ENCODE measurements at places on chromosomes 2 and 18.
A peak's percentile ranks its signal among the peaks of the same experiment; 100 is the strongest.

- no peak for DNase-seq
These were observed 93.8 kb downstream of the ARL4C start for GRCh38 chr2:234403074-234403473.

DNA sequence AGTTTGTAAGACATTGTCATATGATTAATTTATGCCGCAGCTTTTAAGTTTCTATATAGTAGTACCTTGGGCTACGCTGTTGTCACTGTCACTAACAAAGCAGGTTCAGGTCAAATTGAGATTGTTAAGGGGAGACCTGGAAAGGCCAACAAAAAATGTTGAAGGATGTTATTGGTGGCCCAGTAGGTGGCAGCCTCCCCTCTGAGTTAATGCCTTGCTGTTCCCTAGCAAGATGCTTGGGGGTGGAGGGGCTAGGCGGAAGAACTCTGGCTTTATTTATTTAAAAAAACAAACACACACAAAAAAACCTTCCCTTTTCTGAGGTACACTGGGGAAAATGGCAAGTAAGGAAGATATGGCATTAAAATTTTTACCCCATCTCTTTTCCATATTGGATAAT, 128.3 kb upstream of the ATP5MC3 start:
- DNase-seq, result no peak

DNA sequence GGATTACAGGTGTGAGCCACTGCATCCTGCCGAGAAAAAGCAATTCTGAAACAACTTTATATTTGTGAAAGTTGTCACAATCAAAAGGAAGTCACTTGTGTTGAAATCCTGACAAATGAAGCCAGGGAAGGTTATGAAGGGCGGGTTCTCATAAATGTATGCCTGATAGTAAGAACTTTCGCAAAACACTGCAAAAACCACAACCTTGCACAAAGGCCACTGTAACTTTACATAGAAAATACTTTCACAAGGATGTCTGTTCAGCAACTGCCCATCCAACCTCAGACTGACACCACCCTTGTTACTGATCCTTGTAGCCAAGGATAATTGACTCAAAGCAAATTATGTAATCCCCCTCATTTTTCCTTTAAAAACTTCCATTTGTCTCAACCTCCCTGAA, 90.6 kb downstream of the SLC4A3 start:
- DNase-seq, result no peak

DNA sequence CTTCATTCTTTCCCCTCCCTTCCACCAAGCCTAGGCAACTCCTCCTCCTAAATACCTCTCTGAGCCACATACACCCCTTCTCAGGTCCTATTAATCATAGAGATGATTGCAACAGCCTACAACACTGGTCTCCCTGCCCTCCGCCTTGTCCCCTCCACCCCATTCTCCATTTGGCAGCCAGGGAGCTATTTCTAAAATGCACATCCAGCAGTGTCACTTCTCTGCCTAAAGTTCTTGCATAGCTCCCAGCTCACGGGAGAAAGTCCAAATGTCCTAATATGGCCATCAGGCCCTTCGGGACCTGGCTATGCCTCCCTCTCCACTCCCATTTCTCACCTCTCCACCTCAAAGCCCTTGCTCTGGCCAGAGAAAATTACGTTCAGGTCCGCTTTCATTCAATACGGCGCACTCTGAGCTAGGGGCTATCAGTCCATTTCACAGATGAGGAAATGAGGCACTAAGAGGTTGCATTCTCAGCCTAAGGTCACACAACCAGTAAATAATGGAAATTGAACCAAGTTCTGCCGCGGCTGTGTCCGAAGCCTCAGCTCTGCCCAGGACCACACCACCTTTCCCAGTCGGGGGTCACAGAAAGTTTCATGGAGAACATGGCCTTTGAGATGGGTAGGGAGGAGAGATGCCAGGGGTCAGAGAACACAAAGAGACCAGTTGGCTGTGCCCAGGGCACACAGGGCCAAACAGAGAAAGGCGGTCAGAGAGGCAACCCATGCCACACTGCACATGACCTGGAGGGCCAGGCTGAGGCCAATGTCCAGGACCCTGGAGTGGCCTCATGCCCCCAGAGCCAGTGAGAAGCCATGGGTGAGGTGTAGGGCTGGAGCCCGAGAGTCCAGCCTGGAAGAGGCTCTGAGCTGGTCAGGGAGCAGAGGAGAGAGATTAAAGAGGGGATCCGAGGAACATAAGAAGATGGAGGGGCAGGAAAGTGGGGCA, 72.8 kb downstream of the TNS1 start:
- DNase-seq, result no peak

DNA sequence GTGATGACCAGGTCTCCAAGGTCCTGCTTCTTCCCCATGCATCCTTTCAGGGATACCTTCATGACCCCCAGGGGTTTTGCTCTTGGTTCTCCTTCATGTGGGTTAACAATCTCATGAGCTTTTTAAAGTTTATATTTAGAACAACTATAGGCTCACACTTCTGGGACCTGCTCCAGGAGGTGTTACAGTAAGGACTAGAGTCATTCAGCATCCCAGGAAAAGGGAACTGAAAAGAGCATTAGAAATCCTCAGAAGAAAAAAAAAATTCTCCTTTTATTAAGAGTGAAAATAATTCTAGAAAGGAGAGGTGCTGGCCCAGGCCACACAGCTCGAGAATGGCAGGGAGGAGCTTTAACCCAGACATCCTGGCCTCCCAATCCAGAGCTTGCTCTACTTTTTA, 66.5 kb downstream of the SETBP1 start:
- DNase-seq, result no peak

DNA sequence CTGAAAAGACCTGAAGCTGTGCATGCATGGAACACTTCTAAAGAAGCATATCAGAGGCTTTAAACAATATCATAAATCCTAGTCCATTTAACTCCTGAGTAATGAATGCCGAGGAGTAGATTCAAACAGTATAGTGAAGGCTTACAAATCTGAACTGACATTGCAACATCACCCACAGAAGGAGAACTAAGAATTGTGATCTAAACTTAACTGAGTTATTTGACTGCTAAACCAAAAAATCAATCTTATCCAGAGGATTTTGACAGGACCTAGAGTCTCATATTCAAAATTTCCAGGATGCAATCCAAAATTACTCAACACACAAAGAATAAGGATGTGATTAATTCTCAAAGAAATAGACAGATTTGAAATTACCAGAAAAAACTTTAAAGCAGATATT, 181.0 kb downstream of the SLC39A10 start:
- DNase-seq, result no peak

GRCh38 chr2:64807417-64807816, 153.7 kb upstream of the SERTAD2 start:
- DNase-seq, result peak; percentile 27

DNA sequence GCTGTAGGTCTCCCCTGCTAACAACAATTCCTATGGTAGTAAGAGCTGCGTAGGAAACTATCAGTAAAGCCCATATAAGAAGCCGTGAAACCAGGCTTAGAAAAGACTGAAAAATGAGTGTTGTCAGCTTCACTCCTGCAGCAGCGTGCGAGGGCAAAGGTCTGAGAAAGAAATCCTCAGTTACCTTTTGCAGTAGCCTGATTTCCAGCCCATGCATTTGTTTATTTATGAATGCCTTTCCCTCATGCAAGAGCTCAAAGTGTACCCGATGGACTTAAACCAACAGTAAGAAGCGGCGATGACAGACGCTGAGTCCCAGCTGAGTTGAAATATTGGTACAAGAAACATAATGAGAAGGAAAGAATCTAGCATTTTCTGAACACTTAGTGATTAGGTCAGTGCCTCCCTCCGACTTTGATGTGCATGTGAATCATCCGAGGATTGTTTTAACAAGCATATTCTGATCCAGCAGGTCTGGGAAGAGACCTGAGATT, 15.0 kb upstream of the POLI start:
- no peak for DNase-seq

GRCh38 chr18:21725201-21725600, 15.4 kb upstream of the MIB1 start:
- no peak for DNase-seq

GRCh38 chr2:143564419-143564818, 435.2 kb downstream of the ARHGAP15 start:
- DNase-seq, result no peak

DNA sequence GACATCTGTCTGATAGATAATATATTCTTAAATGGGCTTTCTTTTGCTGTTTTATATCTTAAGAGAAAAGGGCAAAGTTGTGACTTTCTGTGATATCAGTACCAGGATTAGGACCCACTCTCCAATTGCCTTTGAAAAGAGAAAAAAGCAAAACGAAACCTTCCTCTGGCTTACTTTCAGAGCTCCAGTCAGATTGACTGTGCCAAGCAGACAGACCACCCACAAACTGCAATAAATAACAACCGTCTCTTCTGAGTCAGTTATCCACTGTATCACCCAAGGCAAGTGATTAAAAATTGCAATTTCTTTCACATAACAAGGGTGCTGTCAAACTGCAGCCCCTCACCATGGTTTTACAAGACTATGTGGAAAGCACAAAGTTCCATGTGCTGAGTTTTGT, 230.5 kb upstream of the SETBP1 start:
- no peak for DNase-seq

- no peak for DNase-seq
These were observed 78.5 kb upstream of the MYCN start for GRCh38 chr2:15861898-15862297.

DNA sequence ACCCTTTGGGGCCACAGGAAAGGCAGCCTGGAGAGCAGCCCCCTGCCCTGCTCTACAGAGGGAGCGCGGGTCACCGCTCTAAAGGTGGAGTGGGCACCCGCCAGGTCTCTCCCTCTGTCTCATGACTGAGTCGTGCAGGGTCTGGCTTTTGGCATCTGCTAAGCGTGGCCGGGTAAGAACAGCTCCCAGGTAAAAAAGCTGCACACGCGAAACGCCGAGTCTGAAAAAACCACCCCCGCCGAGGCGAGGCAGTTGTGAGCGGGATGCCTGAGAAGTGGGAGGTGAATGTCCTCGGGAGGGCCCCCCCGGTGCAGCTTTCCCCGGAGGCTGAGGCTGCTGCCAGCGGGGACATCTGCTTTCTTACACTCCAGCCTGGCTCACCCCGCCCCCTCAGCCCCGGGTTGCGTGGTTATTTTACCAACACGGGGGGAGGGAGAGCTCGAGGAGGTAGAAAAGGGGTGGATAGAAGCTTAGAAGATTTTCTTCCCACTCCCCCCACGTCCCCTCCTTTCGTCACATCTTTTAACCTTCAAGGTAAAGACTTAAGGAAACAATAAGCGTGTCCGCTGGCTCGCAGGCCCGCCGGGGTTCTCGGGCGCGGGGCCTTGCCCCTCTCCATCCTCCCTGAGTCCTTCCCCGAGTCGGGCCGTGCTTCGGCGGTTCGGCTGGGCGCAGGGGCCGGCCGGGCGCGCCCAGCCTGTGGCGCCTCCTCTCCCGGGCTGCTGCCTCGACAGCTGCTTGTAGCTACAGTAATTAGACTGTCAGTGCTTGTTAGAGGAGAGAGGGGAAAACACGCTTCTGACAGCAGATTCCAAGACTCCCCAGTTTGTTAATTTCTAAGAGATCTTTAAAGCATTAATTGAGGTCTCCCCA, 70.6 kb upstream of the PSMD14 start:
- DNase-seq, result no peak
